ENCODE measurements at places on chromosomes 16 and 17. TPM values are rescaled to one million over a fixed set of nuclear protein-coding genes. Genes with fewer than 3 reads are reported as not detected.

Gene TBC1D3K
- total RNA-seq, result 0.07 TPM

Gene DHRS7C
- not detected for total RNA-seq

Gene RNU2-1
- total RNA-seq, result not detected

Gene KRT222
- not detected for total RNA-seq

Gene ALOX15B
- 0.07 TPM for total RNA-seq

Gene ITGB3
- total RNA-seq, result 38.3 TPM

Gene NPIPB13
- 0.73 TPM for total RNA-seq

Gene WNK4
- 0.79 TPM for total RNA-seq

Gene ITGAL
- total RNA-seq, result 0.17 TPM

Gene FAM234A
- total RNA-seq, result 171 TPM
